Small intestine (tissue), 16 donors: ENCODE measurements at places on chromosomes 3 and 15. TPM values are rescaled to one million over a fixed set of nuclear protein-coding genes. Genes with fewer than 3 reads are reported as not detected.

- DNase-seq = no peak
These were observed 43.4 kb downstream of the COLQ start for GRCh38 chr3:15477951-15478639.

The VIPR1 gene
- polyA plus RNA-seq = 71.3 TPM

DNA sequence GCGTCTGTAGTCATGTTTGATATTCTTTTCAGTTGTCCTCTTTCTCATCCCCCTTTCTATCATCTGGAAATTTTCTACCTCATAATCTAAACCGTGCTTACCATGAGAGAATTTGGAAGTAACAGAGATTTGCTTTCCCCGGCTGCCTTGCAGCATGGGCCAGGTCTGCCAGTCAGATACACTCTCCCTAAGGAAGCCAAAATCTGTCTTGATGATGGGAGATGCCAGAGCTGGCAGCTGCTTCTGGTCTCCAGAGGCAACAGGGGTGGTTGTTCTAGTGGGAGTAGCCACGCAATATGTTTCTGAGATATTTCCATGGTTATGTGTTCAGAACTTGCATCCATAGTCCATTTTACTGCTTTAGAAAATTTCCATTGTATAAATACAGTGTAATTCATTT, 218.9 kb upstream of the RORA start:
- DNase-seq = no peak

DNA sequence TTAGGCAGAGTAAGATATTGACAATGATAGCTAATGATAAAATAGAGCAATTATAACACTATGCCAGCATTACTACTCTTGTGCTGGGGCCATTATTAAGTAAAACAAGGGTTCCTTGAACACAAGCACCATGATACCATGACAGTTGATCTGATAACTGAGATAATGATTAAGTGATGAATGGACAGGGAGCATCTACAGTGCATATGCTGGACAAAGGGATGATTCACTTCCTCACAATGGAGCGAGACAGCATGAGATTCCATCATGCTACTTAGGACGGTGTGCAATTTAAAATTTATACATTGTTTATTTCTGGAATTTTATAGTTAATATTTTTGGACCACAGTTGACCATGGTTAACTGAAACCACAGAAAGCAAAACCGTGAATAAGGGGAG, 156.6 kb downstream of the FHIT start:
- no peak for DNase-seq

The ZPLD1 gene
- 0.03 TPM for polyA plus RNA-seq

- DNase-seq = no peak
These were observed 125.3 kb upstream of the BNIP2 start for GRCh38 chr15:59814409-59814808.

GRCh38 chr3:135056733-135057310, 261.8 kb downstream of the EPHB1 start:
- no peak for DNase-seq

The CYP1A1 gene
- polyA plus RNA-seq = 0.66 TPM

- no peak for DNase-seq
These were observed 496.6 kb upstream of the NAALADL2 start for GRCh38 chr3:174362556-174362955.

GRCh38 chr3:66904831-66905493, 93.1 kb upstream of the KBTBD8 start:
- no peak for DNase-seq

DNA sequence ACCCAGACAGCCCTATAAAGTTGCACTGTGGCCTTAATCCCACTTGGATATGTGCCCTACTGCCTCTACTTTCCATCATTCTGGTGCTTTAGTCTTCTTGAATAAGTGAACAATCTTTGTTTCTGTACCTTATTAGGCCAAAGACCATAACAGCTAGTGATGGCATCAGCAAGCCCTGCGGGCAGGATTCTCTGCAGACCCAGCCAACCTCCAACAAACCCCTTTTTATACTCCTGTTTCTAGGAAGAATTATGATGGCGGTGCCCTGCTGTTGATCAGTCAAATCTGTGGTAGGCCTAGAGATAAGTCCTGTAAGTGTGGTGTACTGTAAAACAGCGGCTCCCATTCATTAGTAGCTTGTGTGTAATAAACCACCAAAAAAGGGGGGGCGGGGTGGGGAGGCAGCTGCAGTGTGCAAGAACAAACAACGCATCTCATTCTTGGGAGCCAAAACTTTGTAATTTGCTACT, 40.5 kb downstream of the SOX2 start:
- DNase-seq = no peak

The TRIM59 gene
- 0.54 TPM for polyA plus RNA-seq

GRCh38 chr15:77822631-77823230, 190.0 kb upstream of the LINGO1 start:
- no peak for DNase-seq

The ATP13A4 gene
- not detected for polyA plus RNA-seq

DNA sequence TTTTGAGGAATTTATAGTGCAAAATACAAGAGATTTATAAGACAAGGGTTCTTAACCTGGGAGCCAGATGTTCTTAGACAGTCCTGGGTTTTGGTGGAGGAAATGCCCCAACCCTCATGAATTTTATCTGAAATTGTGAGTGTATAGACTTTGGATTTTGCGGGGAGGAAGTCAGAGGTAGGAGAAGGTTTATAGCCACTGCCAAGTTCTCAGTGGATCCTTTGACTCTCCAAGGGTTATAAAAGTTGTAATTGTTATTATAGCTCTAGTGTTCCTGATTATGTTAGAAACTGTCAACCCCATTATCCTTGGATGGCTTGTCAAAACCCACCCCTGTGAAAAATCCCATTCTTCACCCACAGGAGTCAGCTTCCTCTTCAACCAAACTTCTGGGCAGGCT, 183.6 kb downstream of the LRTM1 start:
- DNase-seq = peak; percentile 14

The LMOD3 gene
- polyA plus RNA-seq = 0.31 TPM

GRCh38 chr3:194715022-194715800, 29.5 kb downstream of the FAM43A start:
- DNase-seq = no peak

DNA sequence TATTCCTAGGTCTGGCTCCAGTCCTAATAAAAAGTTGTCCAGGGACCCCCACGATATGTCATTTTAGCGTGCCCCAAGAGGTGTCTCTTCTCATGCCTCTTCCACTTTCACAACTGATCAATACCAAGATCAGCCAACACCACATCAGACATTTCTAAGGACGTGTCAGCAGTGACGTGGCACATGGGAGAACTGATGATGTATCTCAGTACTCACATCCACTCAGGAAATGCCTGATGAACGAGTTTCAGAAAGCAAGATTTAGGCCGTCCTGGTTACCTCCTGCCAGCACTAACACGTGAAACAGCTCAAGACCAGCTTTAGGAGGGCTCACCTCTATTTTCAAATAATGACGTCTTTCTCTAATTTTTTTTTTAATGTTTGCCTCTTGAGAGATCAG, 19.6 kb downstream of the VGLL4 start:
- no peak for DNase-seq

DNA sequence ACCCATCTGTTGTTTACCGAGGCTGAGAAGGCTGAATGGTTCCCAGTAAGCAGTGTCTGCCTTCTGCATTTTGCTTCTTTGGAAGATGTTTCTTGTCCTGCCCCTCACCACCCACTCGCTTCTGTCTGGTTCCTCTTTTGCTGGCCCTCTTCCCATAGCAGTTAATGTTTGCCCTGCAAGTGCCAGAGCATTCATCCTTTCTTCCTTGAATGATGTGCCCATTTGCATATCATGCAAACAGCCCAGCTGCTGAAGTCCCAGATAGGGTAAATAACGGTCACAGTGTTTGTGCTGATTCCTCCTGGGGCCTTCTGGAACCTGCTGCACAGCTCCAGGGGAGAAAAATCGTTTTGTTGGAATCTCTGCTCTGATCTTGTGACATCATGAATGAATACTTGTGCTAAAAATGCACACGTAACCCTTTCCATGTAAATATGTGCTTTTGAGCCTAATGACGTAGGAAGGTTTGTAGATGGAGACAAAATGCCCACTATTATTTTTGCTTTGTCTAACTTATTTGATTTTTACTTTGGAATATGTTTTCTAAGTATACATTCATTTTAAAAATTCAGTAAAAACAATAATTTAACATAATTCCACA, 381.0 kb downstream of the SOX2 start:
- DNase-seq = no peak

- DNase-seq = no peak
These were observed 10.5 kb downstream of the NTRK3 start for GRCh38 chr15:88246081-88246480.

The B3GALNT1 gene
- polyA plus RNA-seq = 9.7 TPM

DNA sequence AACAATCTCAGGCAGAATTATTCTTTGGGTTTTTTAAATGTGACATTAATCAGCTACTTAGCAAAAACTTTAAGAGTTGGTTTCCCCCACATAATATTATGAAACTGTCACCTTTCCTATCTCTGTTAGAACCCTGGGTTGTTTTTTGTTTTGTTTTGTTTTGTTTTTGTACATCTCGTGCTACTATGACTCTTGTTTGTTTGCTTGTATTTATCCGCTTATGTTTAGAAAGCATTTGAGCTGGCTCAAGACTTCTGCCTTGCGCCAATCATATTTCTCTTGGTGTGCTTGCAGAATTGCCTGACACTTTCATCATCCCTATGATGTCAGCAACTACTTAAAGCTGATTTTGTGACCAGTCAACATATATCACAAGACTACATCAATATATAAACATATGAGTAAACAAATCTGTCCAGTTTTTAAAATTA, 116.9 kb downstream of the DCLK3 start:
- no peak for DNase-seq

The CCR3 gene
- polyA plus RNA-seq = not detected

The CKMT1B gene
- 162 TPM for polyA plus RNA-seq

- peak; percentile 29 for DNase-seq
These were observed 18.4 kb upstream of the EMC3 start for GRCh38 chr3:10004960-10005564.

DNA sequence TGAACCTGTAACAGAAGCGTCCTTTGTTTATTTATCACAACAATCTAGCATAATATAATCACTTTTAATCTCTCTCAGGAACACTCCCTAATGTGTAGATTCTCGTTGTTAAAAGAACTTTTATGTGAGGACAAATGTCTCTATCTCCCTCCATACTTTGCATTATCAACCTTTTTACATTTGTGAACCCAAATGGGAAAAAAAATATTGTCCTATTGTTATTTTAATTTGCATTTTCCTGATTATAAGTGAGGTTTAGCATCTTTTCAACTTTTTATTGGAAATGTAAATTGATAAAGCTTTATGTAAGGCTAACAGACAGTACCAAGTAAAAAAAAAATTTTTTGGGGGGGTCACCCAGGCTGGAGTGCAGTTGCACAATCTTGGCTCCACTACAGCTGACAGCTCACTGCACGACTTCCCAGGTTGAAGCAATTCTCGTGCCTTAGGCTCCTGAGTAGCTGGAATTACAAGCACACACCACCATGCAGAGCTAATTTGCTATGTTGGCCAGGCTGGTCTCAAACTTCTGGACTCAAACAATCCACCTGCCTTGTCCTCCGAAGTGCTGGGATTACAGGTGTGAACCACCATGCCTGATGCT, 33.0 kb upstream of the DENND4A start:
- DNase-seq = no peak

- DNase-seq = no peak
These were observed 60.9 kb upstream of the SPATA12 start for GRCh38 chr3:56999547-56999946.

The PDE12 gene
- polyA plus RNA-seq = 4.0 TPM

The TF gene
- polyA plus RNA-seq = 8.3 TPM

DNA sequence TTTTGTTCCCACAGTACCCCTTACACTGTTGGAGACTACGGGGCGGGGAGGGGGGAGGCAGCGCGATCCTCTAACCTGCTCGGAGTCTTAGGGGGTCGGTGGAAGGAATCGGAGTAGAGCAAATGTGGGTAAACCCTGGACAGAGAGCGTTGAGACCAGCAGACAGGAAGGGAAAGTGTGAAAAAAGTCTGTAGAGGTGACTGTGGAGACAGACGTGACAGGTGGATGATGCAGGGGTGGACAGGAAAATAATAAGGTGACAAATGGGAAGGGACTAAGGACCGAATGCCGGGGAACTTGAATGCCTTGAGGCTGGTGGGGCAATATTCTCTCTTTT, 424 bp downstream of the EAF2 start:
- no peak for DNase-seq

DNA sequence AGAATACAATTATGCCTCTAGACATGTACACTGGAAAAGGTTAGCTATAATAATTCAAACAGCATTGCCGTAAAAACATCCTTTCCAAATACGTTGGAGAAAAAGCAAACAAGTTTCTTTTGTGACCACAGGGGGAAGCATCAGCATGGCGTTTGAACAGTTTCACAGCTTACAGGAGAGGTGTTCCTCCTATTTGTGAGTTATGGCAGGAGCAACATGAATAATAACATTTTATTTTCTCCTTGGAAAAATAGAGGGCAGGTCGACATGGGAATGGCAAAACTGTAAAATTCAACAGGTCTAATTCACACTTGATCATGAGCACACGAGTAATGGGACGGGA, 39.7 kb upstream of the GADL1 start:
- DNase-seq = no peak
